ENCODE measurements at places on chromosomes 16 and 17.
A peak's percentile ranks its signal among the peaks of the same experiment; 100 is the strongest.

DNA sequence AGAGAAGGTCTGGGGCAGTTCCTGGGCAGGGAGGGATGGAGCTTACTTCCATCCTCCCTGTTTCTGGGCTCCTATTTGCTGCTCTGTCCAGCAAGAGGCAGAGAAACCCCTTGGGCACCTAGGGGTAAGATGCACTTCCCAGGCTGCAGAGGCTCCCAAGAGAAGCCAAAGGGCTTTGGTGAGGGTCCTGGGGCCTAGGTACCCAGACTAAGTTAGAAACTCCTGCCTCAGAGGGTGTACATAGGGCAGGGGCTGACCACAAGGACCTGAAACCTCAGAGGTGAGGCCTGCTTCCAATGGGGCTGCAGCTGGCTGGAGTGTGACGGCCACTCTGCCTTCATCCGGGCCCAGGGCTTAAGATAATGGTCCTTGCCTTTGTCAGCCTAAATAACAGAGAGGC lies 1.6 kb upstream of the ARMC7 start:
- DNase-seq: no peak

- DNase-seq: no peak
Measured at GRCh38 chr16:86772671-86773353, 194.5 kb downstream of the FOXL1 start.

- DNase-seq: no peak
Measured at GRCh38 chr16:15033309-15033707, 22.6 kb downstream of the NTAN1 start.

- DNase-seq: no peak
Measured at GRCh38 chr17:75308732-75309629, 19.7 kb upstream of the SLC25A19 start.

DNA sequence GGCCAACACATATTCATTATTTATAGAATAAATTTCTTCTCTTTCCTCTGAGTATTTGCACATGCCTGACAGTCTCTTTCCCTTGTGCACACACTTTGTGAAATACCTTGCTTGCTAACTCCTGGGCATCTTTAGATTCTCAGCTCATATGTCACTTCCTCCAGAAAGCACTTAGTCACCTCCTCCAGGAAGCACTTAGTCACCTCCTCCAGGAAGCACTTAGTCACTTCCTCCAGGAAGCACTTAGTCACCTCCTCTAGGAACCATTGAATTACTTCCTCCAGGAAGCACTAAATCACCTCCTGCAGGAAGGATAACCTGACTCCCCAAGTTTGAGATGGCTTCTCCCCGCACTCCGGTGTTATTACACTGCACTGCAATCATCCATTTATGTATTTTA lies 462.5 kb upstream of the EEF2KMT start:
- no peak for DNase-seq

GRCh38 chr17:28878158-28878910 lies 19.2 kb downstream of the FLOT2 start:
- no peak for DNase-seq

- DNase-seq: no peak
Measured at GRCh38 chr17:9371019-9371418, 204.6 kb downstream of the STX8 start.

GRCh38 chr17:41287050-41287449 lies 11.6 kb downstream of the KRTAP9-7 start:
- DNase-seq: peak; percentile 0

GRCh38 chr17:76527430-76528111 lies 9.9 kb downstream of the CYGB start:
- peak; percentile 77 for DNase-seq

- no peak for DNase-seq
Measured at GRCh38 chr16:72221630-72222024, 49.7 kb upstream of the PMFBP1 start.

DNA sequence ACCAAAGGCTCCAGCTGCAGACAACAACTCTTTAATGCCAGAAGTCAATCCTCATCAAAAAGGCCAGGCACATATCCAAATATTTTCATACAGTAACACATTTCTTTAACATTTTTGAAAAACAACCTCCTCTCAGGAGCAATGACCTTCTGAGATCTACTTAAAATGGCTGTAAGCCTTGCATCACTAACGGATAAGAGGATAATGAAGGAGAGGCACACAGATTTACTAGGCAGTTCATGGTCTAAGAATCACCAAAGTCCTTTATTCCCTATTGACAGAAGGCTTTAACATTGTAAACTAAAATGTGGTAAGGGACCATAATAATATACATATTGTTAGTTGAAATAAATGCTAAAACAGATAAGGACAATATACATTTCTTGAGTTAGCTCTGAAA lies 114.7 kb downstream of the USP32 start:
- no peak for DNase-seq

GRCh38 chr17:57108671-57109392 lies 23.8 kb downstream of the AKAP1 start:
- no peak for DNase-seq

DNA sequence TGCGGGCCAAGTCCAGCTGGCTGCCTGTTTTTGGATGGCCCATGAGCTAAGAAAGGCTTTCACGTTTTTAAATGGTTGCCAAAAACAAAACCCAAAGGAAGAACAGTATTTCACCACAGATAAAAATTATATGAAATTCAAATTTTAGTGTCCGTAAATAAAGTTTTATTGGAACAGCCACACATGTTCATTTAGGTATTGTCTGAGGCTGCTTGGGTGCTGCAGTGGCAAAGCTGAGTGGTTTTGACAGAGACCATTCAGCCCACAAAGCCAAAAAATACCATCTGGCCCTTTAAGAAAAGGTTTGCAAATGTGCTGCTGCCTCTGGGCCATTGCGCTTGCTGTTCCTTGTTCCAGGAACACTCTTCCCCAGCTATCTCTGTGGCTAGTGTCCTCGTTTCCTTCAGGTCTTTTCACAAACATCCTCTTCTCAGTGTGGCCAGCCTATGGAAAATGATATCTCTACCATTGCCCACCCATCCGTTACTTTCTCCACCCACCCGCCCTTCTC lies 232.9 kb upstream of the CIBAR2 start:
- no peak for DNase-seq

- DNase-seq: no peak
Measured at GRCh38 chr17:9890124-9890523, 14.9 kb downstream of the RCVRN start.

DNA sequence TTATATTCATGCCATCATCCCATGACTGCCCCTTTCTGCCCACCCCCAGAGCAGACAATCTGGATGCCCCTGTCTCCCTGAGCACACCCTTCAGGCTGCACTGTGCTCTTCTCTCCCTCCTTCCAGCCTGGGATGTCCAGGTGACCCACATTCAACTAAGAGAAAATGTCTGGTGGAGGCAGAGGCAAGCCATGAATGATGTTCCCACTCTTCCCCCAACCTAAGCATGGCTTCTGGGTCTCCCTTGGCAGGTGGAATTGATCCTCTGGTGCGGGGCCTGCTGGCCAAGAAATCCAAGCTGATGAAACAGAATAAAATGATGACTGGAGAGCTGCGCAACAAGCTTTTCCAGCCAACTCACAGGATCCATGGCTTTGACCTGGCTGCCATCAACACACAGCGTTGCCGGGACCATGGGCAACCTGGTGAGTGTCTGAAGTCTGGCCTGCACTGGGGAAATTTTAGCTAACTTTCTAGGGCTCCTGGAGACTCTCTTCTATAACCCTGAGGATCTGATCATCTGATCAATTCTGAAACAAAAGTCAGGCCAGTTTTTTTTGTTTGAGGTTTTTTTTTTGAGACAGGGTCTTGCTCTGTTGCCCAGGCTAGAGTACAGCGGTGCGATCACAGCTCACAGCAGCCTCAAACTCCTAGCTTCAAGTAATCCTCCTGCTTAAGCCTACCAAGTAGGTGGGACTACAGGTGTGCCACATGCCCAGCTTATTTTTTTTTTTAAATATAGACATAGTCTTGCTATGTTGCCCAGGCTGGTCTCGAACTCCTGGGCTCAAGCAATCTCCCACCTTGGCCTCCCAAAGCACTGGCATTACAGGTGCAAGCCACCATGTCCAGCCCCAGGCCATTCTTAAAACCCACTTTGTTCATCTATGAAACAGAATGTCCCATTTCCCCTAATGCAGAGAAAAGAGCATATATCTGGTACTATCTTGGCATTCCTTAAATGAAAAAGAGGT lies 14.5 kb downstream of the MPO start:
- DNase-seq: no peak

DNA sequence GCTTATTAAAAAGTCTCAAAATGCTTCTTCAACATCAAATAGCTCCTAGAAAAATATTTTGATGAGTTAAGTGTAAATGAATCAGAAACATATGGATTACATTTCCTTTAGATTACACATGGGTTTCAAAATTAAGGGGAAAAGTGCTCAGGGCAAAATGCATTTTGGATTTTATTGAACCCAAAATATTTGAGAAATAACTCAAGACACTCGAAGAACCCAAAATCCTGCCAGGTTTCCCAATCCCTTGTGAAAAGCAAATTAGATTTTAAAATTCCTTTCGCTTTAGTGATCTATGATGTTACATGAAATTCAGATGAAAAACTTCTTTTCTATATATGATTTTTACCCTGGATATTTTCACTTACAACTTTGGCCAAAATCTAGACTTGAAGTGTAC lies 847.4 kb upstream of the SOX9 start:
- DNase-seq: no peak

DNA sequence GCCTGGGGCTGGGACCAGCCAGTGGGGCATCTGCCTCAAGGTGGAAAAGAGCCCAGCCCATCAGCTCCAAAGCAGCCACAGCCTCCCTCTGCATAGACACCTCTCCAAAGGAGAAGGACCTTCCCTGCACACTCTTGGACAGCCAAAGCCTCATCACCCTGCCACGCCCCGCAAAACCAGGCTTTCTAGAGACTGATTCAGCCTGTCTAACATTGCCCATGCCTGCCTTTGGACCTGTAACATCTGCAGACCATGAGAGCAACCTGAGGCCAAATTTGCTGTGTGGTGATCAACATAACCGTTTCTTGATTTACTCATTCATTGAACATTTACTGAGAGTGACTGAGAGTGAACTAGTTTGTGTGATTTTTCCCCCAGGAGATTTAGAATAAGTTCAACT lies 219.7 kb upstream of the HSBP1 start:
- DNase-seq: no peak

DNA sequence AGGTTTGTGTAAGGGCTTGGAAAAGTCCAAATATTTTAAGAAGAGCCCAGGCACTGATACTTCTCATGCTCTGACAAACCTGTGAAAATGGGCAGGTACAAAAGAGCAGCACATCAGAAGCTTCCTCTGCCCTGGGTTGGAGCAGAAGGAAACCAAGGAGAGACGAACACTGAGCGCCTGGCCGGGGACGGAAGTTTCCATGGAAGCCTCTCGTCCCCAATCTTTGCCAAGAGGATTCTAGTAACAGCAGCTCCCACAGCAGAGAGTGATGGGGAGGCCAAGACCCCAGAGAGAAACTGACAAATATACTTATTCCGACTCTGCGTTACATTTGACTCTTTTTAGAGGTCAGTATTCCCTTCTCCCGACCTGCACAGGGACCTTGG lies 268.5 kb downstream of the C16orf95 start:
- DNase-seq: no peak

DNA sequence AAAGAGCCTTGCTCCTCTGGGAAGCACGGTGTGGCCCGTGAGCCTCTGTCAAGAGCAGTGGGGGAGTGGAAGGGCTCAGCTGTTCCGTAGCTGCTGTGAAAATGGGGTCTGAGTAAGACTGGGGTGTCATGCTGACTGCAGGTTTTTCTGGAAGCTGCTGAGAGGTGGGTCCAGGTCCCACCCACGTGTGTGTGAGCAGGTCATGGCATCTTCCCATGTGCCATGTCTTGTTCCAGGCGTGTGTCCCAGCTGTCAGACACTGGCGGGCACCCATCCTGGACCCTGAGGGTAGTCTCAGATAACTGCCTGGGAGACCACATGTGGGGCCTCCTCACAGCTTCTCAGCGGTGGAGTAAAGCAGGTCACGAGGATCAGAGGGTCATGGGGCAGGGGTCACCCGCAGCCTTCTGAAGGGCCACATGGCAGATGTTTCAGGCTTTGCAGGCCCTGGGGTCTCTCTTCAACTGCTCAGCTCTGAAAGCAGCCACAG lies 92.9 kb downstream of the NPIPB11 start:
- no peak for DNase-seq

DNA sequence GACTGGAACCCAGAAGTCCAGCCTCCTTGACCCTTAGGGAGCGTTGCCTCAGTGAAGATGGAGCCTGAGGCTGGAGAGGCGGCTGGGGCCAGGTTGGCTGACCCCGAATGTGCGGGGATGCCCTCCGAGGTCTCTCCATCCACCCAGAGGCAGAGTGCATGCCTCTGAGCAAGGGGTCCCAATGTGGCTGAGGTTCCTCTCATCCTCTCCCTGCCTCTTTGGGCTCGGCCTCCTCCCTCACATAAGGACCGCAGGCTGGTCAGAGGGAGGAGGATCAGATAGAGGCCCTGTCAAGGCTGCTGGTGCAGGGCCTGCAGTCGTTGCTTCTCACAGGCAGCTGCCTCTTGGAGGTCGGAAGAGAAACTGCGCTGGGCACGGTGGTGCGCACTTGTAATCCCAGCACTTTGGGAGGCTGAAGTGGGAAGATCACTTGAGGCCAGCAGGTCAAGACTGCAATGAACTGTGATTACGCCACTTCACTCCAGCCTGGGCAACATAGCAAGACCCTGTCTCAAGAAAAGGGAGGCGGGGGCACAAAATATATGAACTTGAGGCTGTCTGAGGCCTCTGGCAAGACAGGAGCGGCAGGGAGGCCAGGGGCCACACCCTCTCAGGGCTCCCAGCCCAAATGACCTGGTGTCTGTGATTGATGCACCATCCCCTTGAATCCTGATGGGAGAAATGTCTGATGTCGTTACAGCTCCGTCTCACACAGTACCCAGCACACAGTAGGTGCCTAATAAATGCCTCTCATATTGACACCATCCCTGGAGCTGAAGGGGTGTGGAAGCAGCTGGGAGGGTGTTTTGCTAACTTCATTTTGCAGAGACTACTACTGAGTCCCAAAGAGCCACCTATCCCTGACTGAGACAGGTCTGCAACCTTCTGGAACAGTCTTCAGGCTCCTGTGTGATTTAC lies 220.1 kb upstream of the GSE1 start:
- no peak for DNase-seq

DNA sequence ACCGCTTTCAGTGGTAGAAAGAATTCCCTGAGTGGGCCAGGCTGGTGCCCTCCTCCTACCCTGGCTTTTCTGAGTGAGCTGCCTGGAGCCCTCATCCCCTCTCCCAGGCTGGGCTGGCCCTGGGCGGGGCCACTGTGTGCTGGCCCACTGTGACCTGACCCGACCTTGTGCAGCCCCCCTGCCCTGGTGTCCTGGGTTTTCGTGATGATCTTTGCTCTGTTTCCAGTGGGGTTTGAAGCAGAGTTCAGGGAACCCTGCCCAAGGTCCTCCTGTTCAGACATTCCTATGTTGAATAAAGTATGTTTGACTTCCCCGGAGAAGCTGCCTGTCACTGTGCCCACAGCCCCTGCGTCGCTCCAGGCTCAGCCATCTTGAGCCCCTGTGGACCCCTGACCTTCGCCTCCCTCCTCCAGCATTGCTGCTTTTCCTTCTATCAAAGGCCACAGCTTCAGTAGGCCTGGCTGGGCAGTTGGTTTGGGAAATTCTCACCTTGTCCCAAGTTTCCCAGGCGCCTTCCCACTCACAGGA lies 13.7 kb upstream of the NAGLU start:
- no peak for DNase-seq

Data from natural killer cell (primary cell).